ENCODE measurements at places on chromosomes 16 and 17. TPM values are rescaled to one million over a fixed set of nuclear protein-coding genes. Genes with fewer than 3 reads are reported as not detected.

DNA sequence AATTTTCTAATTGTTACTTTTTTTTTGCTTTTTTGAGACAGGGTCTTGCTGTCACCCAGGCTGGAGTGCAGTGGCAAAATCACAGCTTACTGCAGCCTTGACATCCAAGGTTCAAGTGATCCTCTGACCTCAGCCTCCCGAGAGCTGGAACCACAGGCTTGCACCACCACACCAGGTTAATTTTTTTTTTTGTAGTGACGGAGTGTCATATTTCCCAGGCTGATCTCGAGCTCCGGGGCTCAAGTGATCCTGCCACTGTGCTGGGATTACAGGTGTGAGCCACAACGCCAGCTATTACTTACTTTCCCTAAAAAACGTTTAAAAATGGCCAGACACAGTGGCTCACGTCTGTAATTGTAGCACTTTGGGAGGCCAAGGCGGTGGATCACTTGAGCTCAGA, 6.6 kb downstream of the NPLOC4 start:
- DNase-seq, result no peak

The C1QL1 gene
- not detected for total RNA-seq

The TNK1 gene
- 9.1 TPM for total RNA-seq

DNA sequence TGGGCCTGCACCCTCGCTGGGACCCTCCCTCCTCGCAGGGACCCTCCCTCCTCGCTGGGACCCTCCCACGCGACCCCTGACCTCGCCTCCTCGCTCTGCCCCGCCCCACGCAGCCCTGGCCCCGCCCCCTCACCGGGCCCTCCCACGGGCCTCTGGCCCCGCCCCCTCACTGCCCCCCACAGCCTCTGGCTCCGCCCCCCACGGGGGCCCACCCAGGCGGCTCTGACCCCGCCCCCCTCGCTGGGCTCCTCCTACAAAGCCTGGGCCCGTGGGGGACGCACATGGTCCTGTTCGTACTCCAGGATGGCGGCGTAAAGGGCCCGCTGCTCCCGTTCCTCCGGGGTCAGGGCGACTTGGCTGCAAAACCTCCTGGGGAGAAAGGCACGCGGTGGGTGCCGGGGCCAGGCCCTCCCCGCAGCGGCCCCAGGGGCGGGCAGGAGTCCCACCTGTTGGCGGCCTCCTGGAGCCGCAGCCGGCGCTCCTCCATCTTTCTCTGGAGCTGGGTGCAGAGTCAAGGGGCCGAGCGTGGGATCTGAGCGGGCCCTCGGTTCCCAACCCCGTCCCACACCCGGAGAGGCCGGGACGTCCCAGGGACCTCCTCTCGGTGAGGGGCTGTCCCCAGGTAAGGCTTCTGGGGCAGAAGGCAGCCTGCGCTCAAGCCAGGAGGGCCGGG, 9.0 kb downstream of the VPS9D1 start:
- peak; percentile 90 for DNase-seq

DNA sequence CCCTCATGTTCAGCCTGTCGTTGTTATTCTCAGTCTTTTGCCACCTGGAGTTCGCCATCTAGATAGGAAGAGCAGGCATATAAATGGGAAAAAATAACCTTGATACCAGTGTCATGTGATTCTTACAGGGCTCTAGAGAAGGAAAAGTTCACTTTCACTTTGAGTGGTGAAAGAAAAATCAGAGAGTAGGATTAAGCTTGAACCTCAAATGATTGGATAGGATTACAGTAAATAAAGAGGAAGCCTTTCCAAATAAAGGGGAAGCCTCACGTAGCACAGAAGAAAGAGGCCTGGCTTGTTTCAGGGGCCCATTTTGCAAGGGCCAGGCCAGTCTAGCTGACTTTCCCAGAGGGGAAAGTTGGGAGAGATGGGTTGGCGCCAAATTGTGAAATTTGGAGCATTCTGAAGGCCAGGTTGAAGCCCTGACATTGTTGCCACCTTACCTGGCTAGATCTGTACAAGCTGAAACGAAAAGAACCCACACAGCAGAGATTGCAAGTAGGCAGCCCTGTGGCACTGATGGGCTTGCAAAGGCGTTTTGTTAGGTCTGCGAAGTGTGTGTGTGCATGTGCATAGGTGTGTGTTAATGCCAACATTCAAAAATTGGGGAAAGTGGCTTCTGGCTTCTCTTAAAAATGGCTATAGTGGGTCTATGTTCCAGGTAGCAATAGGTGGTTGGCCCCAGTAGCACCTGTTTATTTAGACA, 38.8 kb downstream of the TMC6 start:
- no peak for DNase-seq

The SALL1 gene
- total RNA-seq, result not detected

- DNase-seq, result peak; percentile 86
These were observed 27.4 kb downstream of the EMP2 start for GRCh38 chr16:10552998-10553491.

- DNase-seq, result no peak
These were observed 151.5 kb downstream of the STX8 start for GRCh38 chr17:9424071-9424640.

DNA sequence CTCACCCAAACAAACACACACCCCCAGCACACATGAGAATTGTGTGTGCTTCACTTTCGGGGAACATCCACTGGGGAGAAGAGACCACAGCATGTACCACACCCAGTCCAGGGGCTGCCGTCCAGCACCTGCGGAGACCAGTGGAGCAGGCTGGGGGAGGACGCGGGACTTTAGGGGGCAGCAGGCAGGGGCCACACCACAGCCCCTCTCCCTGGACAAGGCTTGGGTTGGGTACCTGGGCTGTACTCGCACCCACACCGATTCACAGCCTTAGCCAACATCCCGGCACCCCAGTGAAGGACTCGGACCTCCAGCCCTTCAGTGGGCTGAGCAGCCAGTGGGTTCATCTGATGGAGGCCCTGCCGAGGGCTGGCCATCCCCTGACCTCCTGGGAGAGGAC, 63.3 kb downstream of the RBFOX3 start:
- peak; percentile 62 for DNase-seq

The CD300E gene
- 5.3 TPM for total RNA-seq

DNA sequence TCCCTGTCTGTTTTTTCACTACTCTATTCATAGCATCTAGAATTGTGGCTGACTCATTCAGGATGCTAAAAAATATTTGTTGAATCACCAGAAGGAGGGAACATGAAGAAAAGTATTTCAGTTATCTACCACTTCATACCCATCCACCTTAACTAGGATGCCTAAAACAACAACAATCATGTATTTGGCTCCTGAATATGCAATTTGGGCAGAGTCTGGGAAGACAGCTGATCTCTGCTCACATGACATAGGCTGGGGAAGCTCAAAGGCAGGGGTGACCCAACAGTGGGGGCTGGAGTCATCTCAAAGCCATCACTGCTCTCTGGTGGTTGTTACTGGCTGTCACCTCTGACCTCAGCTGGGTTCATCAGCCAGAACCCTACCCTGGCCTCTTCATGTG, 80.1 kb upstream of the RPL38 start:
- DNase-seq, result no peak

The TP53TG3C gene
- not detected for total RNA-seq

- DNase-seq, result no peak
These were observed 138.9 kb downstream of the GSG1L start for GRCh38 chr16:27924411-27925118.

GRCh38 chr17:70288540-70289290, 119.4 kb downstream of the KCNJ2 start:
- DNase-seq, result no peak

DNA sequence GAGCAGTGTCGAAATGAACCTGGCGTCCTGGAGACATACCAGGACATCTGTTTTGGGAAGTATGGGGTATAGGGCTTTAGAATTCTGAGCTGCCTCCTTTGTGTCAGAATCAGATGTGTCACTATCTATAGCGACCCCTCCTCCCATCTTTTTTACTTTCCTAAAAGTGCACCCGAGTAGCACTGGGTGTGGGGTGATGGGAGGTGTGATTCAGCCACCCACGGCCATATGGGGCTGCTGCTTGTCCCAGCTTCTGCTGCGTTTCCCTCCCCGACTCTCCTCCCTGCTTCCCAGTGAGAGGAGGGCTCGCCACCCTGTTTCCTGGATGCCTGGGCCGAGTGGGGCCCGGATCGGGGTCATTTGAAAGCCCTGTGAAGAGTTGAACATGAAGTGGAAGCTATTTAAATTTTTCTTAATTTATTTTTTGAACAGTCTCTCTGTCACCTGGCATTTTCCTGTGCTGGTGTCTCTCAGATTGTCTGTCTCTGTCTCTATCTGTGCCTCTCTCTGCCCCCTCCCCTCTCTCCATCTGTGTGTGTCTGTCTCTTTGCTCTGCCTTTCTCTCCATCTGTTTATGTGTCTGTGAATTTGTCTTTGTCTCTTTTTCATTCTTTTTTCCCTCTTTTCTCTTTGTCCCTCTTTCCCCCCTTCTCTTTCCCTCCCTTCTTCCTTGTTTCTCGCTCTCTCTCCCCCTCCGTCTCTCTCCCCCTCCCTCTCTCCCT, 638.8 kb upstream of the EEF2KMT start:
- no peak for DNase-seq

The SSTR5 gene
- total RNA-seq, result not detected

DNA sequence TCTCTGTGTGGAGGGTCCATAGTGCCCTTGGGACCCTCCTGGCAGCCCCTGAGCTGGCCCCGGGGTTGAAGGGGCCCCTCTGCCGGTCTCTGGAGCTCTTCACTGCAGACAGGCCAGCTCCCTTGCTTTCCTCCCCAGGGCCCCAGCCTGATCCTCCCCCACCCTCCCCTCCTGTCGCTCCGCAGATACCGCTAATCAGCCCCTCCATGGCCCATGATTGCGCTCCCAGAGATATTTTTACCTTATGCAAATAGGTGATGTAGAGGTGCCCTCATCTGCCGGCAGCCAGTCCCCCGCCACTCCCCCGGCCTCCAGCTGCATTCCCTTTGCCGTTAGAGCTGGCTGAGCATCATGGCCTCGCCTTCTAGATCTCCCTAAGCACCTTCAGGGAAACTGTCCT, 9.2 kb downstream of the MMP15 start:
- no peak for DNase-seq

- no peak for DNase-seq
These were observed 48.5 kb downstream of the CDH13 start for GRCh38 chr16:82675300-82675699.

- DNase-seq, result no peak
These were observed 55.7 kb downstream of the ABR start for GRCh38 chr17:1123921-1124715.

DNA sequence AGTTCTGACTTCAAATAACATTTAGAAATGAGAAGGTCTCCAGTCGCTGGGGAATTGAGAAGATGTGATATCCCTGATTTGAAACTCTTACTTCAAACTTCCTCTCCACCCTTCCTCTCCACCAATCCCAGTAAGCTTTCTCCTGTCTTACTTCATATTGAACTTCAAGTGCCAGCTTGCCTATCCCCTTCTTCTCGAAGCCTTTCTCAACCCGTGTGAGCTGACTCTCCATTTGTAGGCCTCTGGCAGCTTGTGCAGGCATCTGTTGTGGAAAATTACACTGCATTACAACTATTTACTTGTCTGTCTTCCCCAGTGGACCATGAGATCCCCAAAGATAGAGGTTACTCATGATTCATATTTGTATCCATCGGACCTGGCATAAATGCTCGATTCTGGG, 280.8 kb upstream of the CDH5 start:
- DNase-seq, result no peak

DNA sequence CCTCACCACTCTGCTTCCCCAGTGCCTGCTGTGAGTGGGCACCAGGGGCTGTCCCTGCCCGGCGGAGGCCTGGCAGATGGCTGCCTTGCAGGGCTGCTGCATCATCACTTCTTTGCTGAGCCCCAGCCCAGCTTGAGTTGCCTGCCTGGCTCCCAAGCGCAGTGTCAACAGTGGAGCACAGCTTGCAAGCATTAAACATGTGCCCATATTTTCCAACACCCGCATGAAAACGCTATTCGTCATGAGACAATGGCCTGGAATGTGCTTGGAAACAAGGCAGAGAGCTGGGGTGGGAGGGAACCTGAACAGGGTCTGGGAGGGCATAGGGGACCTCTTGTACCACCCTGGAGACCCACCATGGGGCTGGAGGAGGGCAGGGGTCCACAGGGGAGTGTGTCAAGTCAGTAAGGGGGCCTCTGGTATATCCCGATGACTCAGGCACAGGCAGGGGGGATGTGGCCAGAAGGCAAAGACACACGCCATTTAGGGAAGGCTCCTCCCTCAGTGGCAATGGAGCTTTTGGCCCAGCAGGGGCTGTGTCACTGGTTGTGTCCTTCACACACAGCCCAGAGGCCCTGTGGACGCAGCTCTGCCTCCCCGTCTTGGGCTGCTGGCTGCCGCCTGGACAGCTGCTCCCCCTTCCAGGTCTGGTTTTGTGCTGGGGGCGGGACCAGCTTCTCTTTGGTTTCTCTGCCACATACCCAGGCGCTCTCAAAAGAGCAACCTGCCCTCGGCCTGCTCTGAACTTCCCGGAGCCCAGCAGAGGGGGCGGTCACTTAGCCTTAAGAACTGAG, 17.4 kb upstream of the MTSS2 start:
- no peak for DNase-seq

GRCh38 chr17:30413109-30413508, 34.4 kb downstream of the CPD start:
- DNase-seq, result no peak

- DNase-seq, result no peak
These were observed 10.1 kb upstream of the PCTP start for GRCh38 chr17:55740511-55741355.

DNA sequence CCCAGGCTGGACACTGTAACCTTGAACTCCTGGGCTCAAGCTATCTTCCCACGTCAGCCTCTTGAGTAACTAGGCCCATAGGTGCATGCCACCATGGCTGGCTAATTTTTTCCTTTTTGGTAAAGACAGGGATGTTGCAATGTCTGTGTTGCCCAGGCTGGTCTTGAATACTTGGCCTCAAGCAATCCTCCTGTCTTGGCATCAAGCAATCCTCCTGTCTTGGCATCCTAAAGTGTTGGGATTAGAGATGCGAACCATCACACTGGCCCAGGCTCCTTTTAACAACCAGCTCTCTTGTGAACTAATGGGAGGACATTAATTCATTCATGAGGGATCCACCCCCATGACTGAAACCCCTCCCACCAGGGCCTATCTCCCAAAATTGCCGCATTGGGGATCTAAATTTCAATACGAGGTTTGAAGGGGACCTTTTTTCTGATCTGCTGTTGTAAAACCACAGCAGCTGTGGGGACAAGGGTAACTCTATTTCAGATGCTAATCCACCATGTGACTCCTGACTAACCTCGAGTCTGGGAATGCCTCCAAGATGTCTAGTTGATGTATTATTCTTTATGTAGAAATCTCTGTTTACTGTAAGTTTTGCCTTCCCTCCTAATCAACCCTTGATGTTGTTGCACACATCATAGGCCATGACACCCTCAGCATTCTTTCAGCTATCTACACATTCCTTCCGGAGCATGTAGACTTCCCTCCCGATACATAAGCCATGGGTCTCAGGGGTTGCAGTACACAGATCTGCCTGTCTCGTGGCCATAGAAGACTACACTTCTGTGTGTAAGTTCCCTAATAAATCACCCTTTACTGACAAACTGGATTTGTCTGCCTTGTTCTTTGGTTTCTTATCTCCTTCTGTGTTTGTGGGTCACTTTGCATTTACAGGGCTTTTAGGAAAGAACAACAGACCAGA, 37.6 kb downstream of the RNF112 start:
- DNase-seq, result no peak

The TSNAXIP1 gene
- total RNA-seq, result 2.7 TPM

The SDK2 gene
- 16.5 TPM for total RNA-seq

GRCh38 chr17:57663326-57664070, 81.6 kb downstream of the CCDC182 start:
- peak; percentile 38 for DNase-seq

- no peak for DNase-seq
These were observed 6.6 kb upstream of the TMEM204 start for GRCh38 chr16:1526608-1527555.
